Activated gamma-delta T cell treated with anti-CD3 and anti-CD28 coated beads, Interleukin-2, amount 50 U/mL, for 16 hours (primary cell): ENCODE measurements at places on chromosomes 2 and 18.

GRCh38 chr2:3768960-3769765 is 65.8 kb downstream of the DCDC2C start:
- no peak for DNase-seq

GRCh38 chr2:112758711-112759110 is 5.7 kb downstream of the CKAP2L start:
- no peak for DNase-seq

DNA sequence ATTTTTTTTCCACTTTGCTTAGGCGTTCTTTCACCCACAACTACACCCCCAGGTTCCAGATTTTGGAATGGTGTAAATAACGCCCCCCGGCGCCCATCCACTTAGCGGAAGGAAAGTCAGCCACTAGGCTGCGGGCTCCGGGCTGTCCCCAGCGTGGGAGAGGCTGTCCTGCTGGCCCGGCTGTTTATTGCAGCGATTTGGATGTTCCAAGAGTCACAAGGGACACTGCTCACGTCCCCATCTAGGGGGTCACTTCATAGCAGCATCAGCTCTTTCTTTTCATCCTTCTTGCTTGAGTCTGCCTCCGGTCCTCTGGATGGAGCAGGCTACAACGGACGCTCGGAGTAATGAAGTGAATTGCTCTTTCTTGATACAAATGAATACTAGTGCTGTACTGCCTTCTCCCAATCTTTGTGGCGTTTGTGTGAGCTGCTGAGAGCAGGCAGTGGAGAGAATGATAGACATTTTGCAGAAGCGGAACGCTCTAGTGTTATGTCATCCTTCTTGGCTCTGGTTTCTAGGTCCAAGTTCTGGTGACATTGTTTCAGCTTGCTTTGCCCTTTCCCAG is 50.7 kb upstream of the PAIP2B start:
- no peak for DNase-seq

DNA sequence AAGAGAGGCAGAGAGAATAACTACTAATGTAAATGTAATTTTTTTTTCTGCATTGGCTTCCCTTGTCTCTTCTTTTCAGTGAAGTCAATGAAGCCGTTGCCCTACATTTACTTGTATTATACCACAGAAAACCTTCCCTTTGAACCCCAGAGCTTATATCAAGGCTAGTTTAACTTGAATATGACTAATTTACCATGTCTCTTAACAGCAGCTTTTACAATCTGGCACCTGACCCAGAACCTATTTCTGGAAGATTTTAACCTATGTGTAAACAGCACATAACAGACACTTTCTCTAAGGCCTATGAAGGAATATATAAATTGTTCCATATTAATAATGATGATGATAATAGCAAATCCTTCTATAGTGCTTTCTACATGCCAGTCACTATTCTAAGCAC is 580.5 kb upstream of the NXPH2 start:
- no peak for DNase-seq

DNA sequence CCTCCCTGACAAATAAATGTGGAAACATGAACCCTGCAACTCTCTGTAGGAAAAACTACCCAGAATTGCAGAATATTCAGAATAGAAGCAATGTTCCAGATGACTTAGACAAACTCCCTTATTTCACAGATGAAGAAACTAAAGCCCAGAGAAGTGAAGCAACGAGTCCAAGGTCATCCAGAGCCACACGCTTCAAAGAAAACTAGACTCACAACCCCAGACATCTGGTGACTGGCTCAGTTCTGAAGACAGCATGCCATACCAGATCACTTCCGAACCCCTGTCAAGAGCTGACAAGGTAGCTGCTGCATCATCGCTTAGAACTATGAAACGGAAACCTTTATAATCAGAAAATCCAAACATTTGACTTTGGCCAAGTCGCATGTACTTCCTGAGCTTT is 101.3 kb downstream of the PID1 start:
- DNase-seq: no peak

GRCh38 chr18:55857956-55858355 is 270.0 kb upstream of the TCF4 start:
- no peak for DNase-seq

DNA sequence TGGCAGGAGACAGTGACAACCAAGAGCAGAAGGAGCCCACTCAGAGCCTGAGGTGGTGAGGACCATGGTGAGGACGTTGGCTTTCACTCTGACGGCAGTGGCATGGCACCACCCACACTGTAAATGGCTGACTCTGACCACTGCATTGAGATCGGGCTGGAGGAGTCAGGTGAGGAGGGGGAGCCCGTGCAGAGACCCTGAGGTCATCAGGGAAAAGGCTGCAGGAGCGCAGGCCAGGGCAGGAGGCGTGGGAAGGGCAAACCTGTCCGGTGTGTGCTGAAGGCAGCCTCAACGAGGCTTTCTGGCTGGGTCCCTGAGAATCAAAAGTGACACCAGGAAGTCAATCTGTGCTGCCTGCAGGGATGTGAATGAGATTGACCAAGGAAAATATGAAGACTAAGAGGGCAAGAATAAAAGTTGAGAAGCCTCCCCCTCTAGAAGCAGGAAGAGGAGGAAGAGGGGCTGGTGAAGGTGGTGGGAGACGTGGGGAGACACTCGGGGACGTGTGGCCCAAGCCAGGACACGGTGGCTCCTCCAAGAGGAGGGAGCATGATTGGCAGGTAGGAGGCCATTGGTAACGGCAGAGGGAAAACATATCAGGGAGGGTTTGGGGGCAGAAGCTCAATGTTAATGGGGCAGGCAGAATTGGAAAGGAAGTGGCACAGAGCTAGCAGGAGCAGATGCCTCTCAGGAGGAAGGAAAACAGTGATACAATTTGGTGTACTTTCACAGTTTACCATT is 2.0 kb upstream of the OR6B3 start:
- no peak for DNase-seq

DNA sequence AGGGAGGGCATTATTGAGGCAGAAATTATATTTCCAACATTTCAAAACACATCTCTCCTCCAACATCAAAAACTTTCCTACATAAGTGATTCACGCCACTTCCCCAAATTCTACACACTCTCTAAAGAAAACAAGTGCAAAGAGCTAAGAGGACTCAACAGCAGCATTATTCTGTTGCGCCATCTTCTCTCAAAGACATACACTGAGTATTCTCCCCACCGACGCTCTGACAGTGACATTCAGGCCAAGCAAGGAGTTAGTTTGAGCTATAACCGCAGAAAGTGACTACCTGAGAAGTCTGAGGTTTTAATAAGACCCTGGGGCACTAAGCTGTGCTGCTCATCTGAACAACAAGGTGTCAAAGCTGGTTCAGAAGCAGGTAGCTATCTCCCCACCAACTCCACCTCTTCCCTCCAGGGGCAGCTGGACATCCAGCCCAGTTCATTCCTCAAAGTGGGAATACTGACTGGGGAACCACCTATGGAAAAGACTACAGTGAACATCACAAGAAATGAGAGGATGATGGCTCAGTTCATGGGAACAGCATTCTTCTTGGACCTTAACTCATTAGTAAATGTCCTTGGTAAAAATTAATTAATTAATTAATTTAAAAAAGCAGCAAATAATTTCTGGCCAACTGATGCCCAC is 309.5 kb upstream of the CCDC68 start:
- no peak for DNase-seq

DNA sequence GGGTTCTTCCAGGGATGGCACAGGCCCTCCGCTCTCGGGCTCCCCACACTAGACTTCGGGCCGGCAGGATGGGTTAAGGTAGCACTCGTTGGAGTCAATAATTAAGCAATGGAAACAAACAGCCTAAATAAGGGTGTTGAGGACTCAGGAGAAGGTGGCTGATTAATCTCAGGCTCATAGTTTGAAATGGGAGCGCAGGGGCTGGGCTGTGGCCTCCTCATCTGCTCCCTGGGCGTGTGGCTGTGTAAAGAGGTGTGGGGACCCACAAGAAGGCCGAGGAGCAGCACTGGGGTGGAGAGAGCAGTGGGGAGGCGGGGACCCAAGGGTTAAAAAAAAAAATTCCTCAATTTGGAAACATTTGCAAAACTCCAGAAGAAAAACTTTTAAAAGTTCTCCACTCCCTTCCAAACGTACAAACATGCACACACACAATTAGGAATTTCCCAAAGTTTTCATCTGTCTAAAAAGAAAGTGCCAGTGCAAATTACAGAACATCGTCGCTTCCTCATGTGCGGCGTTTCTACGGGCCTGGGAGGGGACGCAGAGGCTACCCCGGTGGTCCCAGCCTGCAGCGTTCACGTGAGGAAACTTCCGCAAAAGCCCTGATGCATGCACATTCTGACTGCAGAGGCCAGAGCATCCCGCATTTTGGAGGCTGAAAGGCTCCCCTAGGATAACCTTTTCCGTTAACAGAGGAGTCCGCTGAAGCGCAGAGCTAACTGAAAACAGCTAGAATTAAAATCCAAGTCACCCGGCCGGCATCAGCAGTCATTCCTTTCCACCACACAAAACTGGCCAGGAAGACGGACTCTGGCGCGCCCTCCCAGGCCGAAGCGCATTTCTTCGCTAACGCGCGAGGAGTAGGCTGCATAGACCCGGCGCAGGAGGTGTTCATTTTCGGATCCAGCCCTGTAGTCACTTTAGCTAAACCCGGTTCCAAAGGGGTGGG is 1.0 kb upstream of the TUBB6 start:
- no peak for DNase-seq

DNA sequence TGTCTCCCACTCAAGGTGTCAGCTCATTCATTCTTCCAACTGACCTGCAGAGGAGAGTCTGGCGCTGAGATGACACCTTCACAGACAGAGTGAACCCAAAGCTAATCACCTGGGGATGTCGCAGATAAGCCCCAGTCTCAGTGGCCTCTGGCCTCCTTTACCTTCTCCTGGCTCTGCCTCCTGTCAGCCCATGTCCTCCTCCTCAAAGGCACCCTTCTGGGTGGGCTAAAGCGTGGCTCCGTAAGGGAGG is 194.1 kb downstream of the MIB1 start:
- DNase-seq: no peak

GRCh38 chr18:57561728-57562423 is 24.6 kb downstream of the FECH start:
- DNase-seq: no peak

DNA sequence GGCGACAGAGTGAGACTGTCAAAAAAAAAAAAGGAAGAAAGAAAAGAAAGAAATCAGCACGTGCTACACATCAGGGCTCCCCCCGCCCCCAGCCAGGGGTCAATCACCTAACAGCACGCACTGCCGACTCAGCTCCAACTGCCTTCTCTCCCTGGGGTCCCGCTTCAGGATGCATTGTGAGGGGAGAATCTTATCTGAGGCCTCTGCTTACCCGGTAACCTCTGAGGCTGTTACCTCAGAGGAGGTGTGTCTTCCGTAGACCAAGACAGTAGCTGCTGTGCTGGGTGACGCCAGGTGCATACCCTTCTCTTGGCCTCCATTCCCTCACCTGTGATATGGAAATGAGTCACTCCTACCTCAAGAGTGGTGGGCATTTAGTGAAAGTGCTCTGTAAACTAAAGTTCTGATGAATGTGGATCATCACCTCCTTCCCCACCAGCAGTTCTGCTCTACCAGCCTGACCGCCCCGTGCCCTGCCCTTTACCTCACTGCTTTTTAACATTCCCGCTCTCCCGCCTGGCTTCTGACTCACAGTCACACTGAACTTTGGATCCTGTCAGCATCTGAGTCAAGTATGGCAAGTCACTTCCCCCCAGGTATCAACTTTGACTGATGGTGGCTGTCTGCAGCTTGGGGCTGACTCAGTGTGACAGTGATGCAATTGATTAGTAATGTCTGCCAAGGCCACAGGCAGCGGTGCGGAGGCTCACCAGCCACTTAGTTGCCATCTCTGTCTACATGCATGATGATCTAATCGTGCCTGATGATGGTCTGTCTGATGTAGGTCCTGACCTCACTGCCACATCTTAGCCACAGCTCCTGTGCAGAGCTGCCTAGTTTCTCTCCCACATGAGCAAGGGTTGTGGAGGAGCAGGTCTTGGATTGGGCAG is 20.1 kb downstream of the ARID5A start:
- DNase-seq: peak; percentile 29

DNA sequence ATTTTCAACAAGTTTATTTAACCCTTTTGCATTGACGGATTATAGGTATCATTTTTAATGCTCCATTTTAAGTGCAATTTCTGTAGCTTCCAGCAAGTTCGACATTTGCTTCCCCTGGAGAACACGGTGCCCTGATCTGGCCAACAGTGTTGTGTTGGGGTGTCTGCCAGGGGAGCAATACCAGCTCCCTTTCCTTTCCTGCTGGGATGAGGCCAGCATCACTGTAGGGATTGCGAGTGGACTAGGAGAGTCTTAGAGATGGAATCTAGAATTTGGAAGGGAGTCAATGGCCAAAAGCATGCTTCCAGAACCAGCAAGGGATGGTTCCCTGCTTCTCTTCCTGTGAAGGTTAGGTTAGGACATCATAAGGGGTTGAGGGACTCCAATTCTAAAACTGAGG is 135.2 kb downstream of the RTN4 start:
- no peak for DNase-seq

GRCh38 chr2:225274751-225275150 is 124.8 kb upstream of the NYAP2 start:
- DNase-seq: no peak

DNA sequence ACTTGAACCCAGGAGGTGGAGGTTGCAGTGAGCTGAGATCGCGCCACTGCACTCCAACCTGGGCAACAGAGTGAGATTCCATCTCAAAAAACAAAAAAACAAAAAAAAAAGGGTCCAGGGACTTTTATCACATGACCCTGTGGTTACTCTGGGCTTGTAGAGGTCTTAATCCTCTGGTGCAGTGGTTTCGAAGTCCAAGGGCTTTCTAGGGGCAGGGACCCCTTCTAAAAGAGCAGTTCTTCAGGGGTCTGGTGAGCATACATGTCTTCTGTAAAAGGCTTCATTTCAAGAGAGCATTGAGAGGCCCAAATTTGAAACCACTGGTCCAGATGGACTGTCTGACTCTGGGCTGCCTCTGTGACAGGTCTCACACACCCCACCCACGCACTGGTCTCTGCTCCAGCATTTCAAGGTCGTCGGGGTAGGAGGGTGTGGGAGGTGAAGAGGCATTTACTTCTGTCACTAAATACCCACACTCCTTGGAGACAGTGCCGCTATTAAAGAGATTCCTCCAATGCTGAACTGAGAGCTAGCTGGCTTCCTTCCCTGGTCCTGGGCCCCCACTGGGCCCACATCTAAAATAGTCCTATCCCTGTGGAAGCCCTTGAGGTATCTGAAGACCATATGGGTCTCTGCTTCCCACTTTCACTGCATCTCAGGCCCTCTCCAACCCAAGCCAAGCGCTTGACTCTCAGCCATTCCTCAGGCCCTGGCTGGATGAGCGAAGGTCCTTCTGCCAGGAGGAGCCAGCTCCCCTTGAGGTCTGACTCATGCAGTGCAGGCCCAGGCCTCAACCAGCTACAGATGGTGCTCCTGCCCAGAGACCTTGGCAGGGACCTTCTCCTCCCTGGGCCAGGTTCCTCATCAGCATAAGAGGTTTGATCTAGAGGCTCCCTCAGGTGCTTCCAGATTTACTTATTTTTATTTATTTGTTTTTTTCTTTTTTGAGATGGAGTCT is 44.8 kb downstream of the PAX8 start:
- no peak for DNase-seq

GRCh38 chr18:57077786-57078552 is 68.9 kb upstream of the BOD1L2 start:
- peak; percentile 39 for DNase-seq

- DNase-seq: no peak
These were observed 323.2 kb downstream of the CYP26B1 start for GRCh38 chr2:71824436-71824835.

GRCh38 chr2:100998235-100998573 is 3.9 kb upstream of the RPL31 start:
- no peak for DNase-seq
